ENCODE measurements at places on chromosomes 7 and 10.
A peak's percentile ranks its signal among the peaks of the same experiment; 100 is the strongest.

GRCh38 chr10:107561136-107561650 is 396.7 kb upstream of the SORCS1 start:
- ATAC-seq = no peak

DNA sequence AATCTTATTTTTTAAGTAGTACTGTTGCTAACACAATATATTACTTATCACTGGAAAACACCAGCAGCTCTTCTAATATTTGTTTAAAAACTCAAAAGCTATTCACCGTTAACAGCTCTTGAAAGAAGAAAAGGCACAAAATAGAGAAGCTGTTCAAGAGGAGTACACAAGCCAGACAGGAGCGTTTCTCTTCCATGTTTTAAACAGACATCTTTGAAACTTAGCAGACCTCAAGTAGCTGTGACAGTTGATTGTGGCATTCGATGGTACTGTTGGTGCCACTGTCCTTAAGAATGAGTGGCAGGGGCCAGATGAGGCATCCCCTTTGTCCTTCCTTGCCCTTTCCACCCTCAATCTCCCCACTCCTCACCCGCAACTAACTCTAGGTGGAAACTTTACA is 81.6 kb upstream of the PRR15 start:
- ATAC-seq = no peak

DNA sequence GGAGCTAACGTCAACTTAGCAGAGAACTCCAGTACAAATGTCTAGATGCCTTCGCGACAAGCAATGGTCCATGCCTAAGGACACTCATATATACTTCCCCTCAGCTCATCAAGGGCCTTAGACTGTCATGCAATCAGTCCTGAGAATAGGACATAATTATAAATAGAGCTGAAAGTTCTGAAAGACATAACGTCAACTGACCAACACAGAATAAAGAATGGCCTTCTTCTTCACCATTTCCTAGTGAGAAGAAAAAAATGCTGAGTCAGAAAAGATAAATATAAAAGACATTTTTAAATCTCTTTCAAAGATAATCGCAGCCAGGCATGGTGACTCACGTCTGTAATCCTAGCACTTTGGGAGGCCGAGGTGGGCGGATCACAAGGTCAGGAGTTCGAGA is 83.2 kb downstream of the ARMH3 start:
- no peak for ATAC-seq

DNA sequence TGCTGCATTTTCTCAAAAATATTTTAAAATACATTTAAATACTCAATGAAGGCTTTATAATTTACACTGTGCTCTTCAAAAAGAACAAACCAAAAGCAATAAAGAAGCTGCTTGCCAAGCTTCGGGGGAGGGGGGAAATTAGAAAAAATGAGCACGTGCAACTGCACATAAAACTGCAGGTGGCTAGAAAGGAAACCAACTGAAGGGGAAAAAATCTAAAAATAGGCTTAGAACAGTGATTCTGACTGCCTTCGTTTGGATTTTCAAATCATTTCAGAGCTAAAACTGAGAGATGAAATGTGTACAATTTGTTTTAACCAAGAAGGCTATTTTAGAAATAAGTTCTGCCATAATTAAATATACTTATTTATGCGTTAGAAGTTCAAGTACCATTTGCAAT is 61.4 kb downstream of the ABI1 start:
- no peak for ATAC-seq

DNA sequence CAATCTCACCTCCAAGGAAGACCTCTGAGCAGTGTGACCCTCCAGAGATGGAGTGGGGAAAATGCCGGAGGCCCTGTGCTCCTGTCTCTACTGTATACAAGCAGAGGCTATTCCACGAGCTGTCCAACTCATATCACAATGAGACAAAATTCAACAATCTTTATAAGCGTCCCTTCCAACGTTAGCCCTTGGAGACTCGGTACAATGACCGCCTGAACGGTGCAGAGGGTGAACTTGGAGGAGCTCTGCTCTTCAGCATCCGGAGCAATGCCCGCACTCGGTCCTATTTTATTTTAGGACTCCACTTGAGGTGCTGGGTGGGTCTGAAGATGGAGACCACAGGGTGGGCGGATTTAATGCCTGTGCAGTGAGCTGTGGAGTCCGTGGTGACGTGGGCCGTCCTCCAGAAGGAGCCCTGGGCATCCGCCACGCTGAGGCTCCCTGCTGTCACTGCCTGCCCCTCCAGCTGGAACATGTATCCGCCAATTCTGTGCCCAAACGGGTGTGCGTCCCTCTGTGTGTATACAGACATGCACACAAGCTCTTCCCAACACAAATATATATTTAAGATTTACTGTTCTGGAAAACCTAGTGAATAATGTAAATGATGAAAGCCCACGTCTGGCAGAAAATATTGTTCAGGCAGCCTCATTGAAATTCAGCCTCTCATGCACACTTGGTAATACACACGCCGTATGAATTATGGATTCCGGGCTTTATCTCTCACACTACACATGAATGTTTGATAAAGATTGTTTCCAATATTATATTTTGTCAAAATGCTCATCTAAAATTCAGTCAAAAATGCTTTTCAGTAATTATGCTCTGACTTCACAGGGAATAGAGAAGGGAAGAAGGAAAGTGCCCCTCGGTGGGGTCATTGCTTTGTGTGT is 239.9 kb upstream of the ZMIZ1 start:
- no peak for ATAC-seq

- peak; percentile 13 for ATAC-seq
Measured at GRCh38 chr7:156155988-156156733, 343.9 kb upstream of the SHH start.

- ATAC-seq = no peak
Measured at GRCh38 chr7:22566176-22566575, 66.2 kb upstream of the STEAP1B start.

GRCh38 chr7:12638851-12639456 is 48.5 kb upstream of the ARL4A start:
- ATAC-seq = peak; percentile 62

DNA sequence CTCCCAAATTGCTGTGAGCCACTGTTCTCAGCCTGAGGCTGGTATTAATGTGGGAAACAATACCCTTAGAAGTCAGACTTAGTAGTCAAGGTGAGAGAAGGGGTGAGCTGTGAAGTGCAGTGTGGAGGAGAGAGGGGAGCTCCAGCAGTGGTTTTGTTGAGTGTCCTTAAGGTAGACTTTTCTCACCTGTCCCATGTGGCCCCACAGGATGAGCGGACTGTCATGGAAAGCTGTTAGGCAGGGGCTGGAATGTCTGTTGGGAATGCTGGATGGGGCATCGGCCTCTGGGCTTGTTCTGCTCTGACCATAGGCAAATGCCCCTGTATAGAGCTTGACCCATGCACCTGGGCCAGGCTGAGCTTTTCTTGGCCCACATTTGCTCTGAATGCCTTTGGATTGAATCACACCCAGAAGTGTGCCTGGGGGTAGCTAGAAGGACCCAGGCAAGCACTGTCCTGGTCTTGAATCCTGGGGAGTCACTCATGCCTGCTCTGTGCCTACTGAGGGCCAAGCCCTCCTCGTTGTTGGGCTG is 36.3 kb upstream of the SH2D4B start:
- ATAC-seq = no peak

GRCh38 chr7:132810561-132810960 is 234.3 kb upstream of the PLXNA4 start:
- no peak for ATAC-seq

- ATAC-seq = no peak
Measured at GRCh38 chr7:28104041-28104541, 76.5 kb downstream of the JAZF1 start.

DNA sequence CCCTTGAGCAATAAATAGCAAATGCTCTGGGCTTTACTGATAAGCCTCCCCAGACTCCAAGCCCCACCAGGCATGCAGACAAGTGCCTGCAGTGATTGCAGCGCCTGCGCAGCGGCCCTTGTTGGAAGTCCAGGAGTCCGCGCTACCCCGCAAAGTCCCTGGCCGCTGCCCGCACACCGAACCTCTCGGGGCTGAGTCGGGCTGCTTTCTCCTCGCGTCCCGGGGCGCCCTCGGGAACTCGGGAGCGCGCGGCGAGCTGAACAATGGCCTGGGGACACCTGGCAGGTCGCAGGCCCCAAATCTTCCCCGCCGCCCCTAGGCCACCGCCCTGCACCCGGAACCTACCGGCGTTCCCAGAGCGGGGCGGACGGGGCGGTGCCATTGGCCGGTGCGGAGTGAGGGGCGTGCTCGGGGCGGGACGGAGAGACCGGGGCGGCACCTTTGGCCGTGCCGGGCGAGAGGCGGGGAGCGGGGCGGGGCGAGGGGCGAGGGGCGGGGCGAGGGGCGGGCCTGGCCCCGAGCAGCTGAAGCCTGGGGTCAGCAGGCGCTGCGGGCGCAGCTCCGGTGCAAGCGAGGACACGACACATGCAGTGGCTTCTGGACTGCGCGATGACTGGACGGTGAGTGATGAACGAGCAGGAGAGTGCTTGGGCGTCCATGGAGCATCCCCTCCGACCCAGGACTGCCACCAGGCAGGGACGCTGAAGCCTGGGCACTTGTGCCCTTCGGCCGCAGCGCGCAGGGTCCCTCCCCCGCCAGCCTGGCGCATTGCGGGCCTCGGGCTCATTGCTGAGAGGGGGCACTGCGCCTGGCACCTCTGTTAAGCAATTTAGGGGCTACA is at the start of gene RASSF4:
Gene RASSF4 (plus strand): TSS at position 556 of the 841 bp plus-strand sequence. CDS start 10,401 bp downstream, outside the sequence.
- ATAC-seq = peak; percentile 99

DNA sequence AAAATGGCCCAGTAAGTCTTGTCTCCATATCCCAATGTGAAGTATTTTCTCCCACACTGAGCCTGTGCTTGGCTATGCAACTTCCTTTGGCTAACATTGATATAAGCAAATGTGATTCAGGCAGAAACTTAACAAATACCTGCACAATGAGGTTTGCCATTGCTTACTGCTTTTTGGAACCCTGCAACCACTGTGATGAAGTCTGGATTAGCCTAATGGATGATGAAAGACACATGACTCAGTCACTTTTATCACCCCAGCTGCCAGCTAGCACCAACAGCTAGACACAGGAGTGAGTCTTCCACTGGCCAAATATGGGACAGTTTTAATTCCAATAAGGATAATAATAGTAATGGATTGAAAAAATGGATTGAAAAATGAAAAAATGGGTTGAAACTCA is 854.5 kb downstream of the GRM8 start:
- no peak for ATAC-seq

DNA sequence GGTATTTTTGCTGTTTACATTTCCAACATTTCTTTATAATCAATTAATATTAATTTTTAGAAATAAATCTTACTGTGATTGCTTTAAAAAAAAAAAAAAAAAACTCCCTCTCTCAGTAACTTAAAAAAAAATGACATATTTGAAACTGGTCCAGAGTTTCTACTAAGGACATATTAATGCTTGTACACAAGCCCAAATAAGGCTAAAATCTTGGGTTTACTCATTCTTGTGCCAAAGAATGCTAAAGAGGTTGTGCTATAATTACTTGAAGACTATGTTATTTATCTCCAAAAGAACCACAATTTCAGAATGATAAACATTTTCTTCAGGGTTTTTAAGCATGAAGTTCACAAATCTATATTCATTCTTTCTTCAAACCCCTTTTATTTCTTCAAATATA is 39.4 kb upstream of the PHF14 start:
- ATAC-seq = peak; percentile 77
